ENCODE measurements at places on chromosomes 11 and 22.

- ATAC-seq: no peak
Measured at GRCh38 chr11:23100726-23101125, 240.5 kb upstream of the CCDC179 start.

DNA sequence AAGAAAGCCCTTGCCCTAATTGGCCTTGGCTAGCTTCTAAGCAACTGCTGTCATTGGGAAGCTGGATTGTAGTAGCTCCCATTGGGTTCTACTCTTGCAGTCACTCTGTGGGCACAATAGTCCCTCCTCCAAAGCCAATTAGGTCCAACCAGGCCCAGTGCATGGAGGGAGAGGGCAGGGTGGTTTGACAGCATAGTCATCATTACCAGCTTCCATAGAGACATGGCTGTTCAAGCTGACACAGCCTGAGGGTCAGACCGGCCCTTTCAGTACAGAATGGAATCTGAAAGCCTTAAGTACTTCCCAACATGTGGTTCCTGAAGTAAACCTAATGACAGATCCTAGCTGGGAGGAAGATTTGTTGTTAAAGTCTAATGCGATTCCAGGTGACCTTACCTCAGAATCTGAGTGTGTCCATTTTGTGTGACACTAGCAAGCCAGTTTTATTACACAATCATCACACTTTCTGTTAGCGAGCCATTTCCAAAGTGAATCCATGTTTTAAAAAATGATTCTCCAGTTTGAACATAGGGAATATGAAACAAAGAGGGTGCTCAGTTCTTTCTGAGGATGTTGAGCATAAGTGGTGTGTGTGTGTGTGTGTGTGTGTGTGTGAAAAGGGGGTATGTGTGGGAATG lies 6.9 kb downstream of the PLET1 start:
- no peak for ATAC-seq

DNA sequence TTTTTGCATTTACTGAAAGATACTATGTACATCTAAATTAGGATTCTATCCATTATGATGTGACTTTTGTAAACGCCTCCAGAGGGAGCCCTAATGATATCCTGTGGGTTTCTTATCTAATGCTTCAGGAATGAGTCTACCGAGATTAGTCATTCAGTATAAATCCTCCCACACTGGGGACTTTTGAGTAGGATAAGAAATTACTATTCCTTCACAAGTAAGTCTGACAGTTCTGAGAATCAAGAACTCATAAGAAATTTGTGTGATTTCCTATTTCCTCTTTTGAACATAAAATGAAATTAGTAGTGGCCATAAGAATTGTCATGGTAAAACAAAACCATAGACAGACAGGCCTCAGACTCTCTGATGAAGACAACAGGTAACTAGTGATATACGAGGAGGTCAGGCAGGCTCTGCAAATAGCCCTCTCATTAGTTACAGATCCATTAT lies 10.0 kb upstream of the OR5M1 start:
- no peak for ATAC-seq

- no peak for ATAC-seq
Measured at GRCh38 chr11:12838463-12839123, 164.4 kb downstream of the TEAD1 start.

Measured in activated CD4-positive, CD25-positive, alpha-beta regulatory T cell treated with anti-CD3 and anti-CD28 coated beads, Interleukin-2, amount 50 U/mL, for 24 hours (primary cell).